Neural progenitor cell (in vitro differentiated cells): ENCODE measurements at places on chromosomes 1 and 21.
A peak's percentile ranks its signal among the peaks of the same experiment; 100 is the strongest.

GRCh38 chr1:11531314-11531870, 52.4 kb downstream of the DISP3 start:
- peak; percentile 37 for DNase-seq

- no peak for DNase-seq
Observed at GRCh38 chr1:204641936-204642335, 43.6 kb downstream of the LRRN2 start.

- DNase-seq: no peak
Observed at GRCh38 chr21:34830386-34831170, 161.8 kb downstream of the CLIC6 start.

GRCh38 chr1:66341446-66342089, 192.4 kb upstream of the SGIP1 start:
- no peak for DNase-seq

DNA sequence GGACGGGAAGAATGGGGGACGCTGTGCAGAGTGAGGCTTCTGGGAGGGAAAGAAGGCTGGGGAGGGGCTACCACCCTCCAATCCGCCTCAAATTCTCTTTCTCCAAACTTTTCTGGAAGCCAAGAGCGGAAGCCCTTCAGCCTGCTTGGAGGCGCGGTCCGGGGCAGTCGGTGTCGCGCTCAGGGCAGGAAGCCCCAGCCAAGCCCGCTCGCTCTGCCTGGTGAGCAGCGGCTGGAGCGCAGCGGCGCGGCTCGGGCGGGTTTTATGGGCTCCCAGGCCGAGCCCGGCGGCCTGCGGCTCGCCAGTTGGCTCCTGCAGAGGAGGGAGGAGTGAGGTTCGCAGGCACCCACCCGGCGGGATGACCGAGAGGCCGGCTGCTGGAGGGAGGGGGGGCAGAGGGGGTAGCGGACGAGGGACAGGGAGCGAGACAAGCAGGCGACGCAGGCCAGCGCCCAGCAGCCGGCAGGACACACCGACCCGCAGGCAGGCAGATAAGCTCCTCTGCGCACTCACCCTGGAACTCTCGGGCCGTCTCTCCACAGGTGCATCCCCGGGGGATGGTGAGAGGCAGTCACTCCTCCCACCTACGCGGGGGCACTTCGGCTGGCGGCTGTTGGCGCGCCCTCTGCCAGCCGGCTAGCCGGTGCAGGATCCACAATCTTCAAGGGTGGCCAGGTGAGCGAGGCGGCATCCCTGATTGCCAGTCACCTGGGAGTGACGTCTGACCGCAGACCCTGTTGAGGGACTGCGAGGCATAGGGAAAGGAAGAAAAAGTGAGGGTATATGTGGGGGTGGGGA, at the start of gene AVPR1B:
TSS of gene AVPR1B (minus strand) at position 238 of the 798 bp plus-strand sequence. CDS start 498 bp downstream, outside the sequence.
- DNase-seq: peak; percentile 75

DNA sequence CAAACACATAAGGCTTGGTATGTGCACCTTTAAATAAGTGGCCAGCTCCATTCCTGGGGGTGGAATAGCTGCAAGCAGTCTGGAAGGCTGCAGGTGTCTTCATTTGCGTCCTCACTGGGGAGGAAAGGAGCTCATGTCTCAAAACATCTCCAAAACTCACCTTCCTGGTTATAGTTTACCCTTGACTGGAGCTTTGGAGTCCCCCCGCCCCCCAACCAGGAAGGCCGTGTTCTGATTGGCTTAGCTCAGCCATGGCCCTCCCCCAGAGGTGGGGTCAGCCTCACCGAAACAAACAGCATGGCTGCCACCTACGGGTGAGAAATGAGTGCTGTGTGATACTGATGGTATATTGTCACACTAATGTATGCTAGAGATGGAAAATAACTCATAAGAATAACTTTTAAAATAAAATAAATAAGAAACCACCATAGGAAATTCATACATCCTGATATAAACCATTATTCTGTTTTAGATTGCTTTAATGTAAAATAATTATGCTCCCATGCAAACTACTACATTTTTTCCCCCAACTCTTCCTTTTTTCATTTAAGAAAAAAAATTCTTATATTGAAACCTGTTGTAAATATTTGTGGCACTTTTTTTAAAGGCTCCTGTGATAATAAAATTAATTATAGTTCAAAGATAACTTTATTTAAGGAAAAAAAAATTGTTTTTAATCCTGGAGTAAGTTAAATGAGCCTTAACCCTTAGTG, 90.8 kb downstream of the ZP4 start:
- DNase-seq: peak; percentile 47

DNA sequence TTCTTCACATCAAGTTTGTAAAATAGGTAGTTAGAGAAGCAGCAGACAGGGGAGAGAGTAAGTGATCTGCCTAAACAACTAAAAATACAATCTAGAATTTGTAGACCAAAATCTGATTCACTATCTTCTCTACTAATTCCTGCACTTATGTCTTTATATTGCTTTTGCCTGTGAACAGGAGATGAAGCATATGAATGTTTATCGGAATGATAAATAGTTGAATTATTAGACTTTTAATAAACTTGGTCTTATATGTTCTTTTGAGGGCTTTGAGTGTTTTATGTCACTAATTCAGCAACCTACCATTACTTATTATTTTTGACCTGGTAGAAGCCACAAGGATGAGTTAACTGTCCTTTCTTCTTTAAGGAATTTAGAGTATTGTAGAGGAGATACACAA, 2.3 kb downstream of the DESI2 start:
- DNase-seq: no peak

GRCh38 chr1:6995789-6996188, 210.5 kb downstream of the CAMTA1 start:
- no peak for DNase-seq

DNA sequence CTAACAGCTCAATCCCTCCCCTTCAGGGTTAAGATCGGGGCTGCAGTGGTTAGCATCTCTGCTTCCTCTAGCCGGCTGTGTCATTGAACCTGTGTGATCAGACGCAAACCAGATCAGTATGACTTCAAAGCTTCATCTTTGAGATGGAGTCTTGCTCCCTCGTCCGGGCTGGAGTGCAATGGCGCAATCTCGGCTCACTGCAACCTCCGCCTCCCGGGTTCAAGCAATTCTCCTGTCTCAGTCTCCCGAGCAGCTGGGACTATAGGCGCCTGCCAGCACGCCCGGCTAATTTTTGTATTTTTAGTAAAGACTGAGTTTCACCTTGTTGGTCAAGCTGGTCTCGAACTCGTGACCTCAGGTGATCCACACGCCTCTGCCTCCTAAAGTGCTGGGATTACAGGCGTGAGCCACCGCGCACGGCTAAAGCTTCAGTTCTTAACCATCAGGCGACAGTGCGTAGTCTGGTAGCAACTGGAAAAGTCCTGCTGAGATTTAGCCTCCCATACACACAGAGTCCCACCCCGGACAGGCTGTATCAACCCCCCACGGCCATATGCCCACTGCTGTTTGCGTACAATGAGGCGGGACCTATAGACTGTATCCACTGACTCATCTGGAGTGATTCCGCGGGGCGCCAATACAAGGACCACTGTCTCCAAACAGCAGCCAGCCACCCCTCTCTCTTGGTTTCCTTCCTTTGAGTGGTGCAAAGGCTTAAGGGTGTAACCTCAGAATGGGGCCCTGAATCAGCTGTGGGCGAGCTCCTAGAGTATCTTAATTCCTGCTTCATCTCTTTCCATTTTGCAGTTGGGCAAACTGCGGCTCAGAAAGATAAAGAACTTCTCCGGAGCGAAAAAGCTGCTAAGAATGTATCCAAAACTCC, 23.3 kb downstream of the CELA3A start:
- DNase-seq: peak; percentile 73

GRCh38 chr1:233606813-233607212, 7.1 kb upstream of the KCNK1 start:
- DNase-seq: no peak

DNA sequence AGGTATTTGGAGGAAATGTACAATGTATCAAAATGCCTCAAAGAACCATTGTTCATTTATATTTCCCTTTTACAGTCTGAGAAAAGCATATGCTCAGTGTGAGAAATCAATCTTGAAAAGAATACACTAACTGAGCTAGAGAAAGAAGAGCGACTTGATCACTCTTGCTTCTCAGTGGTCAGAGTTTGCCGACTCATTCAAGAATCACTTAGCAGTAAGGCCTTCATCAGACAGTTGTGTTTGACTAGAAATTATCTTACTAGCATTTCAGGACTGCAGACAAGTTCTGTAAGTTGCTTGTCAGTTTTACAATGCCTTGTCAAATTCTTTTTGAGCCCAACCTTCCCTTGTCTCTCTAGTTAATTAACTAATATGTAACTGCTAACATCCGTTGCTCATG, 12.9 kb downstream of the RGS18 start:
- DNase-seq: no peak
